ENCODE measurements at places on chromosomes 1 and 21.

- no peak for DNase-seq
Observed at GRCh38 chr1:153655333-153655732, 3.2 kb upstream of the SNAPIN start.

DNA sequence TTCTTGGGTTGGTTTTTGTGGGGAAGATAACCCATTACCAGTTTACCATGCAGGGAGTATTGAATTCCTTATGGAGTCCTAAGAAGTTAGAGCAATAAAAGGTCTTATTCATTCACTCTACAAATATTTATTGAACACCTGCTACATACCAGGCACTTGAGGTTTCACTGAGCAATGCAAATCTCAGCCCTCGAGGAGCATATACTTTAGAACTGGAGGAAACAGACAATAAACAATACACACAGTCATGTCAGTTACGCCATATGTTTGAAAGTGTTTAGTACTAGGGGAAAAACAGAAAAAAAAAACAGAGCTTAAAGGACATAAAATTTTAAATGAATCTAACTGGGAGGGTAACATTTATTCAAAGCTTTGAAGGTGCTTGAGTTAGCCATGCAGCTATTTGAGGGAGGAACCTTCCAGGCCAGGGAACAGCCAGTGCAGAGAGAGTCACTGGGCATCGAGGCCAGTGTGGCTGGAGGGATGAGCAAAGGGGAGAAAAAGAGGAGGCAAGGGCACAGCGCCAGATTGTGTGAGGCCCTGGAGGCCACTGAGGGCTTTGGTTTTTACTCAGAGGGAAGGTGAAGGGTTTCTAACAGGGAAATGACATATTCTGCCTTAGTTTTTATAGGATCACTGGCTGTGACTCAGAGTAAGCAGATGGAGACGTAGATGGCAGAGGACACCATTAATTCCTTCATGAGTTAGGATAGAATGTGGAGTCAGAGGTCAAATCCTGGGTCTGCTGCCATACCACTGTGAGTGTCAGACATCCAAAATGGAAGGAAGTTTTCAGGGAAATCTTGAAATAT is 32.7 kb downstream of the C1orf21 start:
- DNase-seq: no peak

DNA sequence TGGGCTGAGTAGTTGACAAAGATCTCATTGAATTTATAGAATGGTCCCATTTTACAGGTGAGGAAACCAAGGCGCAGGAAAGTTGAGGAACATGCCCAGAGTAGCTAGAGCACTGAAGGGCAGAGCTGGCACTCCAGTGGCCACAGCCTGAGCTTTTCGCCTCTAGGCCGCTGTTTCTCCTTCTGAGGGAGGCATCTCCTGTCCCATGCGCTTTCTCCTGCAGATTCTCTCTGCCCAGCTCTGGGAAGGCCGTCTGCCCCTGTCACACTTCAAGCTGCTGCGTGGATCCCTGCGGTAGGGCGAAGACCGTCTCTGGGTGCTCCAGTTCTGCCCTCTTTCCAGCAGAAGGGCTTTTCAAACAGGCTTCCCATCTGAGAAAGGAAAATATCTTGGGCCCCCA is 159.9 kb downstream of the ACTL8 start:
- DNase-seq: no peak

- DNase-seq: peak; percentile 76
Observed at GRCh38 chr1:12031039-12031980, 12.0 kb downstream of the MIIP start.

DNA sequence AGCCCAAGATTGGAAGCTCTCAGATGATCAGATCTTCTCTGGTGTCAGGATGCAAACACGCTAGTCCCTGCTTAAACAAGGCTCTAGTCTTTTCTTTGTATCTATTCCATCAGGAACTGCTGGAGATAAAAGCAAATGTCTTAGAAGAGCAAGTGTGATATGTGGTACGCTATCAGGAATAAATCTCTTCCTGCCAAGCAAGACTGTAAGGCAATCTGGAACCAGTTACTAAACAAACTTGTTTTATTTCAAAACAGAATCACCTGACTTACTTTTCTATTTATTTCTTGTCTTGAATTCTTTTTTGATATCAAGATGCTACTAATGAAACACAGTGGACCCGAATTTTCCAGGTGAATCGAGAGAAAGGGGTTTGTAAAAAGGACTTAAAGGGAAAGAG is 139.9 kb upstream of the ZNF644 start:
- no peak for DNase-seq

DNA sequence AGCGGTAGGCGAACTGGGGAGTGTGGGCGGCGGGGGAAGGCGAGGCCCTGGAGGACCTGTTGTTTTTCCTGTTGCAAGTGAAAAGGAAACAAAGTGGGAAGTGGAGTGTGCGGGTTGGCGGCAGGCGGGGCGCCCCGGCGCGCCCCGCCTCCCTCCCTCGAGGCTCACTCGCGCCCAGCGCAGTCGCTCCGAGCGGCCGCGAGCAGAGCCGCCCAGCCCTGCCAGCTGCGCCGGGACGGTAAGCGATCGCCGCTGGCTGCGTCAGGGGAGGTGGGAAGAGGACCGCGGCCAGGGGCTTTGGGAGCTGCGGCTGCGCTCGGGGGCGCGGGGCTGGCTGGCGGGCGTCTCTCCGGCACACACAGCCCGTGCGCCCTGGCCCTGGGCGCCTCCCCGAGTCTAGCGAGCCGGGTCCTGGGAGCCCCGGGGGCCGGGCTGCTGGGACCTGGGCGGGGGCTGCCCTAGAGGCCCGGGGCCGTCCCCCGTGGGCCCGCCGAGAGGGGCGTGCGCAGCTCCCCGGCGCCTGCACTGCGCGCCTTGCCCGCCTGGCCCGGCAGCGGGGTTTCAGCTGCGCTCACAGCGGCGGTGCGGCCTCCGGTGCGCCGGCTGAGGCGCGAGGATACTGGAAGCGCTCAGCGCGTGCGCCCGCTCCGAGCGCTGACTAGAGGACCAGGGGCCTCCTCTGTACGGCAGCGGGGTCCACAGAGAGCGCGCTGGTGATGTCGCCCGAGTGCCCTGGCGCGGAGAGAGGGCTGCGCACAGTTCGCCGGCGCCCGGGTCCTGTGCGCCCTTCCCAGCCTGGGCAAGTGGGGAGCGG is at the start of gene PIK3CD:
TSS of gene PIK3CD (plus strand) at position 167 of the 814 bp plus-strand sequence. CDS start 58,725 bp downstream, outside the sequence.
- peak; percentile 84 for DNase-seq

DNA sequence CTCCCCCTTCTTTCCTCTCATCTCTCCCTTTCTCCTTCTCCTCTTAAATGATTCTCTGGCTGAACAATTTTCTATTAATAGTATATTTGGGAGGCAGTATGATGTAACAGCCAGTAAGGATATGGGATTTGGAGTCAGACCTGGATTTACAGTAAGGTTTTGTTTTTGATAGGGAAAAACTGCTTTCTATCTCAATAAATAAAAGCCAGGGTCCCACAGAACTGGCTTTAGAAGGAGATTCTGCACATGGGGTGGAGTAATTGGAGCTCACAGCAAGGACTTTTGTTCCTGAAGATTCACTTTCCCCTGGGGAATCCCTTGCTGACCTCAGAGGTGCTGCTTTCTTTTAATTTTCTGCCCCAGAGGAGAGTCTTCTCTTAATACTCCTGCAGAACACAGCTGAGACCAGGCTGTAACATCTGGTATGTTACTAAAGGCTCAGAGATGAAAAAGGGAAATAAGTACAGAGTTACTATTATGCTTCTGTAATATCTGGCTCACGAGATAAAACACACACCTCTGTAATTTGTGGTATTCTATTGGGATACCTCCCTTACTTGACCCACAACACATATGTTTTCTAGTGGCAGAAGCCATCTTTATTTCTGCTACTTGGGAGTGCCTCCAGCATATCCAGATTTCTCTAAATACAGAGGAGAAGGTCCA is 13.4 kb downstream of the EPB41 start:
- DNase-seq: peak; percentile 37

DNA sequence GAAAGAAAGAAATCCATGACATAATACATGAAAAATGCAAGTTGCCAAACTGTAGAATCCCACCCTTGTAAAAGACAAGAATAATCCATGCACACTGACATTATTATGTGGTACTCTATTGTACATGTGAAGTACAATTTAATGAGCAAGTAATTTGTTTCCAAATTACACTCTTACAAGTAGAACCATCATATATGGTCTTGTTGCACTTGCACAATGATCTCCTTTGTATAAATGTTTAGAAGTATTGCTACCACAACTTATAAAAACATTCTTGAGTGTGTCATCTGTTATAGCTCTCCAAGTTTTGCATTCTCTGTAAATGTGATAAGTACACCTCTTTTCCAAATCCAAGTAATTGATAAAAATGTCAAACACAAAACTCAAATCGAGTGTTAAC is 29.1 kb upstream of the ZNF281 start:
- no peak for DNase-seq

- DNase-seq: no peak
Observed at GRCh38 chr1:192436441-192437078, 119.8 kb downstream of the RGS21 start.

DNA sequence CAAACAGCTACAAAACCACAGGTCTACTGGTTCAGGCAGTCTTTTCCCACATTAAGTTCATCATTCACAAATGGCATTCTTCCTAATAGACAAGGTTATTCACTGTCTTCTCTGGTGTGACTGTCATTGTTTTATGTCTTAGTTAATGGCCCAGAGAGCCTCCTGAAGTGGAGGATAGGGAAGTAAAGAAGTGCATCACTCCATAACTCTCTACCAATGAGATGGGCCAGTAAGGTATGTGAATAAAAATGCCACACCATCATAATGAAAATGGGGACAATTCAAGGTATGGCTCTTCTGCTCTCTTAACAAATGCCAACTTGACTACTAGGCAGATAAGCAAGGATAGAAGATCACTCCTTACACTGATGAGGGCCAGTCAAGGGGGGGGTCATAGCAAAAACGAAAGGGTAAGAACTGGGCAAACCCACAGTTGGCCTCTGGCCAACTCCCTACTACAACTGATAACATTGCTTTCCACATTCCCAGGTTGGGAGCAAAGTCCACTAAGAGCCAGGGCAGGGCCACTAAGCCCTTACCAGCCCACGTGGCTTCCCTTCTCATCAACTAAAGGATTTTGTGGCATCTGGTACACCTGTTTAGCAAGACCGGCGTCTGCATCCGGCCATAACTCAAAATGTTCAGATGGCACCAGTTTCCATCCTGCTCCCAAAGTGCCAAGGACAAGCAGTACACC is 10.0 kb downstream of the PABPC4 start:
- DNase-seq: no peak

- DNase-seq: peak; percentile 80
Observed at GRCh38 chr1:10635085-10635896, 160.5 kb downstream of the PEX14 start.

- no peak for DNase-seq
Observed at GRCh38 chr21:40433538-40433937, 413.4 kb downstream of the DSCAM start.

GRCh38 chr1:56434740-56435139 is 144.6 kb downstream of the PLPP3 start:
- no peak for DNase-seq

DNA sequence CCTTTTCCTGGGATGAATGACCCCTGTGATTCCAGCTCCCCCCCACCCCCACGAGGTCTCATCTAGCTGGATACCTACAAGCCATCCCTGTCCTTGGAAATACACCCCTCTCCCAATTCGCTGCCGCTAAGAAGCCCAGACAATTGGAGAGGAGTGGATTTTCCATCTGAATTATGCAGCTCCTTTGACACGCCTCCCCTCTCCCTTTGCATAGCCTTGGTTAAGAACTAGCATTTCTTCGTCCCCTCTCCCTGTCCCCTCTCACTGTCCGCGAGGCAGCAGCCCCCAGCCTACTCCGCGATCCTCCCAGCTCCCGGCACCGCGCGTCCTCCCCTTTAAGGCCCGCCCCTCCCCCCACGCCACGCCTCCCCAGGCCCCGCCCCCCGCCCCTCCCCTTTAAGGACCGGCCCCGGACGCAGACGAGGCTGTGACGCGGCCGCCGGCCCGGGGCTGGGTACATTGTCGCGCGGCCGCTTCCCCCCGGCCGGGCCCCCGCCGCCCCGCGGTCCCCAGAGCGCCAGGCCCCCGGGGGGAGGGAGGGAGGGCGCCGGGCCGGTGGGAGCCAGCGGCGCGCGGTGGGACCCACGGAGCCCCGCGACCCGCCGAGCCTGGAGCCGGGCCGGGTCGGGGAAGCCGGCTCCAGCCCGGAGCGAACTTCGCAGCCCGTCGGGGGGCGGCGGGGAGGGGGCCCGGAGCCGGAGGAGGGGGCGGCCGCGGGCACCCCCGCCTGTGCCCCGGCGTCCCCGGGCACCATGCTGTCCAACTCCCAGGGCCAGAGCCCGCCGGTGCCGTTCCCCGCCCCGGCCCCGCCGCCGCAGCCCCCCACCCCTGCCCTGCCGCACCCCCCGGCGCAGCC is at the start of gene MAPKAPK2:
TSS of gene MAPKAPK2 (plus strand) at position 428 of the 856 bp plus-strand sequence. CDS start at position 753, 325 bp downstream.
- DNase-seq: peak; percentile 99

GRCh38 chr1:14426854-14427253 is 171.6 kb upstream of the KAZN start:
- DNase-seq: no peak

GRCh38 chr1:7707527-7707926 is 63.6 kb upstream of the VAMP3 start:
- no peak for DNase-seq

DNA sequence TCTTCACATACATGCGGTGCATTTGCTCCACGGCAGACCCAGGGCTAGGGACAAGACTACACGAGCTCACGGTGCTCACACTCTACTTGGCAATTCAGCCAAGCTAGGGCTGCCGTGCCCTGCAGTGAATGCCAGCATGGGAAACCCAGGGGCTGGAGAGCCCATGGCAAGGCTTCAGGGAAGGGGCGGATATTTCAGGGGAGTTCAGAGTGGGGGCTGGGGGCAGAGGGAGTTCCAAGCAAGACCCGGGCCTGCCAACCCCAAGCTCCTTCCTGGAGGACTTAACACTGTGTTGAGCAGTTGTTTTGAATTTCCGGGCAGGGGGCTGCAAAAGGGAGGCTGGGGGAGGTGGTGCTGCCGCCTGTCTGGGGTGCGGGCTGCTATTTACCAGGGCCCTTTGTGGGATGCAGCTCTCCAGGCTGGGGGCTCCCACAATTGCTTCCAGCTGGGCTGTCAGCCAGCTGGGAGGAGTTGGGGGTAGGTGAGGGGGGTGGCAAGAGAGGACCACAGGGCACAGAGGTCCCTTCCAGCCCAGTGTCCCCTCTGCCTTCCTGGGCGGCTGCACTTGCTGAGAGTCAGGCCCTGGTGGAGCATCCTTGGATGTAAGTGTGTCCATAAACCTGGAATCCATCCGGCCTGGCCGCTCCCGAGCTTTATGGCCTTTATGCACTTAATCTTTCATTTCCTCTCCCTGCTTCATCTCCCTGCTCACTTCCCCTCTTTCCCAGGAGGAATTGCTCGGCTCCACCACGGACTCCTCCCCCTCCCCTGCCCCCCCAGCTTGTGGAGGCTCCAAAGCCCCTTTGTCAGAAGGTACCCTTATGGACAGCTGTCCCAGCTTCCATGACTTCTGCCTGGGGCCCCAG is 55.8 kb upstream of the SSBP3 start:
- no peak for DNase-seq

All from D341Med (cell line).